ENCODE measurements at places on chromosomes 2 and 18.

- DNase-seq: no peak
Observed at GRCh38 chr2:32697156-32697555, 69.3 kb downstream of the TTC27 start.

- DNase-seq: no peak
Observed at GRCh38 chr2:98436734-98437133, 7.9 kb upstream of the INPP4A start.

DNA sequence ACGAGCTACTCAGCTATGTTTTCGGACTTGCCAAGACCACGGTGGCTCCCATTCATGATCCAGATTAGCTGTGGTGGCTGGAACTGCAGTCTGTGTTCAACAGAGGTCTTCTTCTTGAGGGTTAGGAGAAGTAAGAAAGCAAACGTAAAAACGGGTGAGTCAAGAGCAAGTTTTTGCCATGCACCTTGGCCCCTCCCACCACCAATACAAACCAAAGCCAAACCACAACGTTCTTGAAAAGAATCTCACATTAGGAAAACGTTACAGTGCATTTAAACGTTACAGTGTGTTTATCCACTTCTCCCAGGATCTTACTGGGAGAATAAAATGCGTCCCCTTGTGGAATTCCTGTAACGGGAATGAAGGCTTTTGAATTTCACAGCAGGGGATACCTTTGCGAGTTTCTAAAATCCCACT lies 725 bp downstream of the FBXO48 start:
- DNase-seq: peak; percentile 60

- no peak for DNase-seq
Observed at GRCh38 chr18:37322492-37323035, 243.0 kb downstream of the CELF4 start.

DNA sequence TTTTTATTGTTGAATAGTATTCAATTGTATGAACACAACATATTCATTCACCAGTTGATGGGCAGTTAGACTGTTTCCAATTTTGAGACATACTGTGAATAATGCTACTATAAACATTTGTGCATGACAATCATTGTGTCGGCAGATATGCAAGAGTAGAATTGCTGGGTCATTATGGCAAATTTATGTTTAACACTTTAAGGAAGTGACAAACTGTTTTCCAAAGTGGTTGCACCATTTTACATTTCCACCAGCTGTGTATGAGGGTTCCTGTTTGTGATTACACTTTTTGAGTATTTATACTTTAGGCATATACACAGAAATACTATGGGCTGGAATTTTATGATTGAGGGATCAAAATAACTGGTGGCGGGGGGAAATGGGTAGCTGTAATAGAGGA lies 61.2 kb downstream of the MAP4K3 start:
- DNase-seq: no peak
